ENCODE measurements at places on chromosomes 2 and 18.

- DNase-seq: no peak
These were observed 1.5 kb upstream of the TNFRSF11A start for GRCh38 chr18:62323483-62324180.

GRCh38 chr18:25327584-25327983 is 24.4 kb downstream of the ZNF521 start:
- DNase-seq: no peak

GRCh38 chr18:28189400-28190239 is 12.7 kb upstream of the CDH2 start:
- DNase-seq: no peak

DNA sequence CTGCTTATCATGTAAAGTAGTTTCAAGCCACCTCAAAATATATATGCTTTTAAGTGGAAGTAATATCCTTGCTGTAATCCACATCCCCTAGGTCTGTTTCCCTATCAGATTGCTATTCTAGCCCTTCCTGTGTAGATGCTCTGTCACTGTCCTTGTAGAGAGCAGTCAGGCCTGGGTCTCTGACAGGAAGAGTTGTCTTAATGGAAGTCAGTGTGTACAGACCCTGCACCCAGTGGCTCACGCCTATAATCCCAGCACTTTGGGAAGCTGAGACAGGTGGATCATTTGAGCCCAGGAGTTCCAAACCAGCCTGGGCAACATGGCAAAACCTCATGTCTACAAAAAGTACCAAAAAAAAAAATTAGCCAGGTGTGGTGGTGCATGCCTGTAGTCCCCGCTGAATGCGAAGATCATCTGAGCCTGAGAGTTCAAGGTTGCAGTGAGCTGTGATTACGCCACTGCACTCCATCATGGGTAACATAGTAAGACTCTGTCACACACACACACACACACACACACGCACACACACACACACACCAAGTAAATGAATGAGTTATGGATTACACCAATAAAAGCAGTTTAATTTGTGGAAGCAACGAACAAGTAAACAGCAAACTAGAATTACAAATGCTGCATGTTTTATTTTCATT is 70.2 kb upstream of the DSC1 start:
- no peak for DNase-seq

DNA sequence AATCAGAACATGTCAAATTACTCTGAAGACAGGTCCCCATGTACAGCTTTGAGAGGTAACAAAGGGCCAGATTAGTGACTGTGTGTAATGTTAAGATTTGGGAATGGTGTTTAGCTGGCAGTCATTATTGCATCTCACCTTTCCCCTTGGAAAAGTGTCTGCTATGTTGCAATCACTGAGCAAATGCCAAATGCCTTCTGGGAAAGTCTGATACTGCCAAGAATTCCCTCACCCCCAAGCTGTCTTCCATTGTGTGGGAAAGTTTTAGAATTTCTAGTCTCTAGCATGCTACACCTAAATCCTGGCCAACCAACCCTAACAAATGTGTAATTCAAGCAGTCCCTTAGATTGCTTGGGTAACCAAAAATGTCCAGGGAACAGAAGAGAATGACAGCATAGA is 13.6 kb upstream of the PELI1 start:
- no peak for DNase-seq

DNA sequence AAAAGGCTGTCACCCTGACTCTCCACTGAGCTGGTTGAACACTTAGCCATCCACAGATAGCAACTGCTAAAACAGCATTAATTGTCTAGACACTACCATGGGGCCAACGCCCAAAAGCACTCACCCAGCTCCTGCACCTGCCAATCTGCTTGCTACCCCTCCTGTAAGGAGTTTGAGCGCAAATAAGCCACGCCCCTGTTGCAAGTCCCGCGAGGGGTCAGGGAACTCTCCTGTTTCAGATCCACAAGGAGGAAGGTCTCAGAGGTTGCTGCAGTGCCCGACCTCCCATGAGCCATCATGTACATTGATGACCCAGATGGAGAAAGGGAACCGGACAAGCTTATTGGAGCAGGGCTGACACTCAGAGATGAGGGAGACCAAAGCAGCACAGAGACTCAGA is 106.8 kb downstream of the ZNF516 start:
- no peak for DNase-seq

DNA sequence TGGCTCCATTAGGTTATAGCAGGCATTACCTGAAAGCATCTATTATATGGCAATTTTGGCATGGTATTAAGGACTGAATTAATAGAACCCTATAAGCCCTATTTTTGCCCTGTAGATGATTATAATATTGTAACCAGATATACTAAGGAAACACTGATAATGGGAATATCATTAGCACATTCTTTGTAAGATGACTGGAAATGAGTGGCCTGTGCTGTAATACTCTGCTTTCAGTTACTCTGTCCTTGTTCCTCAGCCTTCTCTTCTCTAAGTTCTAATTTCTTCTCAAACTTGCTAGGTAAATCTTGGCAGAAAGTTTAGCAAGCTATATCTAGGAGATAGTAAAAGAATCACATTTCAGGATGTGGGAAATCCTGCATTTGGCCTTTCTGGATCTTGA is 74.0 kb upstream of the ITPRID2 start:
- DNase-seq: no peak

GRCh38 chr2:26770986-26771586 is 7.0 kb downstream of the SLC35F6 start:
- DNase-seq: peak; percentile 21

DNA sequence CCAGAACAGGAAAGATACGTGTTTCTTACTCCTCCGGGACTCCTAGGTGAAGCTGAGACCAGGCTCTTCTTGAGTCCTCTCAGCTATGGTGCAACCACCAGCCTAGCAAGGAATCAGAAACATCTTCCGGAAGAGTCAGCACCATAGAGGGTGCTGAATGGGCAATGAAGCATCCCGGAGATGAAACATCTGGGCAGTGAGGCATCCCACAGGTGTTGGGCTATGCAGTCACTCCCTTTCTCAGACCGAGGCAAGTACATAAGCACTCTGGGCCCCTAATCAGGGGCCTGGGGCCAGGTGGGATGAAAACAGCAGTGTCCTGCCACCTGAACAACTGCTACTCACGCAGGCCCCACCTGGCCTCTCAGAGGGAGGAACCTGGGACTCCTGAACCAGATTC is 1.4 kb upstream of the CAPN10 start:
- no peak for DNase-seq

- DNase-seq: no peak
These were observed 145.4 kb upstream of the SPOPL start for GRCh38 chr2:138356178-138356577.

GRCh38 chr18:57660961-57661360 is 39.3 kb upstream of the NARS1 start:
- DNase-seq: no peak

DNA sequence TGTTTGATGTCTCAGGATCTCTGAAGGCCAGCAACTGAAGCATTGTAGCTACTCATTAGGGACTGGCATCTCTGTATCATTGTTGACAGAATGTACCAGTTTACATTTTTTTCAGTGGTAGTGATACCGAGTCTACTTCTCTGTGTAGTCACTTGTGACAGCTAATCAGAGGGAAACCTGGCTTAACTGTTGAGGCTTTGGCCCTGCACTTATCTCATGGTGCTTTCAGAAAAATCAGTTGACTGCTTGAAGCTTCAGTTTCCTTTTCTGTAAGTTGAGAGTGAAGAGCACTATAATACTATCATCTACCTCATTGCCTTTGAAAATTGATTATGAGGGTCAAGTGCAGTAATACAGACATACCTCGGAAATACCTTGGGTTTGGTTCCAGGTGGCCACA is 90.0 kb downstream of the COMMD1 start:
- DNase-seq: no peak

GRCh38 chr18:80201739-80202138 is 45.6 kb downstream of the PARD6G start:
- DNase-seq: no peak

- DNase-seq: no peak
These were observed 84.0 kb upstream of the DSEL start for GRCh38 chr18:67600181-67601180.

DNA sequence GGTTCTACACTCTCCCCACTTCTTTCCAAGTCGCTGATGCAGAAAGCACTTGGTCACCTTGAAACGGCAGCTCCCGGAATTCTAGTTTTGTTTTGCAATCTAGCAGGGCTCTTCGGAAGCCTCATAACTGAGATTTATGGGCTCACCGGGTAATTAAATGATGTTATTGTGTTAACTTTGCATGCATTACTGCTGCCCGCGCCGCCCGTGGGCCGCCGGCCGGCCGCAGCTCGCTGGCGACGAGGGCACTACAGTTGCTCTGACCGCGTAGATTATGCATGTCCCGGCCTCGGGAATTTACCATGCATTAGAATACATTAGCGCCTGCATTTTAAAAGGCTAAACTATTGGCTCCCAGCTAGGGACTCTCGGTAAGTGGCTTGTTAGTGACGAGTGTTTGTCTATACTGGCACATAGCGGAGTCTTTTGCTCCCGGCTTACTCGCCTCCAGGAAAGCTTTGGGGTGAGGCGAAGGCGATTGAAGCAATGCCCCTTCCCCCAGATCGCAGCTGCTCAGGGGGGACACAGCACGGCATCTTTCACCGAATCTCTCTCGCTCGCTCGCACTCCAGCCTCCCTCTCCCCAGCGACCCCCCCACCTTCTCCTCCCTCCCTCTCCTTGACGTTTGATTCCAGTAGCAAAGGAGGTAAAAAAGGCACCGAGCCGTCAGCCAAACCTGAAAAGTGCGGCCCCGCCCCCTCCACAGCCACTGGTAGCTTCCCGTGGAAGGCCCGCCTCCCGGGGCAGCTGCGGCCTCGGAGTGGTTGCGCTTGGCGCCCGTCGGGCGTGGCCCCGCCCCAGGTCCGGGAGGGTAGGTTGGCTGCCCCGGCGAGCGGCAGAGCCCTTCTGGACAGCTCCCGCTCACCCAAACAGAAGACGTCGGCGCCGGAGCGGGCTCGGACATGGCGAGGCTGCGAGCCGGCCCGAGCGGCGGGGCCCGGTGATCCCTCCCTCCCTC is at the start of gene ONECUT2:
Gene ONECUT2 (plus strand): TSS at position 839 of the 959 bp plus-strand sequence. CDS start 343 bp downstream, outside the sequence.
- no peak for DNase-seq

DNA sequence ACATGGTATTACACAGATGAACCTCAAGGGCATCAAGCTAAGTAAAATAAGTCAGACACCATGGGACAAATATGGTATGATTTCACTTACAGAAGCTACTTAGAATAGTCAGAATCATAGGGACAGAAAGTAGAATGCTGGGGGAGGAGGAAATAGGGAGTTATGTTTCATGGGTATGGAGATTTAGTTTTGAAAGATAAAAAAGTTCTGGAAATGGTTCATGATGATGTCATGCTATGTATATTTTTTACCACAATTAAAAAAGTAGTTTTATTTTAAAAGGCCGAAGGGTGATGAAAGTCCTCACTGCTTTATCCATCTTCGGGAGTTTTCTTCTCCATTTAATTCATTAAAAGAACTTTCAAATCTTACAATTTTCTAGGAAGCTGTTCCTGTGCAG is 181.9 kb downstream of the CALCRL start:
- DNase-seq: no peak

All from CD4-positive, alpha-beta T cell (primary cell).